ENCODE measurements at places on chromosomes 7 and 10. TPM values are rescaled to one million over a fixed set of nuclear protein-coding genes. Genes with fewer than 3 reads are reported as not detected.

Gene EPDR1
- total RNA-seq, result 6.0 TPM

Gene PPRC1
- total RNA-seq, result 62.6 TPM

Gene CFAP46
- 3.1 TPM for total RNA-seq

Gene TAC1
- total RNA-seq, result 0.36 TPM

Gene AKR1D1
- total RNA-seq, result not detected

Gene CUBN
- 1.5 TPM for total RNA-seq

Gene GALNT17
- total RNA-seq, result 2.7 TPM

Gene PRKCQ
- total RNA-seq, result 2.4 TPM

Gene NANOS1
- total RNA-seq, result 4.4 TPM

Gene CC2D2B
- 0.78 TPM for total RNA-seq

Gene ZSCAN21
- total RNA-seq, result 17.0 TPM

Gene ADCYAP1R1
- total RNA-seq, result 0.38 TPM
